ENCODE measurements at places on chromosomes 1 and 21.

DNA sequence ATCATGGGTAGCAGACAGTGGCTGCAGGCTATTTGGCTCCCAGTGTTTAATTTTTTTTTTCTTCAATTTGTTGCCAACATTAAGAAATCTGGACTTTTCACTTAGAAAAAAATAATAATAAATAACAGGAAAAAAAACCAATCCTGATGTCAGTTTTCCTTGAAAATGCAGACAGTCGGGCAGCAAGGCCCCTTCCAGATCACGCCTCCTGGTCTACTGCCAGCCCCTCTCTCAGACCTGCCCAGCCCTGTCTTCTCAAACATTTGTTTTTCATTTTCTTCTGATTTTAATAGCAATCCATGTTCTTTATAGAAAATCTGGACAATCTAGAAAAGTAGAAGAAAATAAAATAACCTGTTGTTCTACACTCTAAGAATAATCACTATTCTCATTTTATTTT lies 15.5 kb downstream of the IFNGR2 start:
- DNase-seq = no peak

- DNase-seq = peak; percentile 78
Measured at GRCh38 chr1:65001231-65001792, 35.0 kb upstream of the JAK1 start.

DNA sequence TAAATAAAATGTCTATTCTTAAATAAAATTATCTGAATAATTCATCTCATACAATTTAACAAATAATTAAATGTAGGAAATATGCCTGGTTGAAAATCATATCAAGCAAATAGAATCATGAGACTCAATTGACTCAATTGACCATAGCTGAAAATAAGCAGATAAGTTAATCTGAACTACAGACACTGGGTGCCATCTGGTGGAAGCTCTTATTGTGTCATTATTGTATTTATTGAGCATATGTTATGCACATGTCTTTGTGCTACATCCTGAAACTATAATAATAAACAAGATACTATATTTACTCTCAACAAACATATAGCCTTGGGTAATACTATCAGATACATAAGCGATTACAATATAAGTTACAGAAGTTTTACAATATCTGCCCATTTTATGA lies 41.0 kb downstream of the BRINP3 start:
- peak; percentile 61 for DNase-seq

GRCh38 chr1:94468708-94469107 lies 50.5 kb downstream of the ABCD3 start:
- peak; percentile 34 for DNase-seq

- DNase-seq = peak; percentile 96
Measured at GRCh38 chr1:92961896-92962752, 862 bp upstream of the DIPK1A start.

GRCh38 chr1:30525631-30525970 lies 197.8 kb downstream of the MATN1 start:
- peak; percentile 13 for DNase-seq

GRCh38 chr1:233315718-233316301 lies 11.7 kb upstream of the MAP3K21 start:
- no peak for DNase-seq

DNA sequence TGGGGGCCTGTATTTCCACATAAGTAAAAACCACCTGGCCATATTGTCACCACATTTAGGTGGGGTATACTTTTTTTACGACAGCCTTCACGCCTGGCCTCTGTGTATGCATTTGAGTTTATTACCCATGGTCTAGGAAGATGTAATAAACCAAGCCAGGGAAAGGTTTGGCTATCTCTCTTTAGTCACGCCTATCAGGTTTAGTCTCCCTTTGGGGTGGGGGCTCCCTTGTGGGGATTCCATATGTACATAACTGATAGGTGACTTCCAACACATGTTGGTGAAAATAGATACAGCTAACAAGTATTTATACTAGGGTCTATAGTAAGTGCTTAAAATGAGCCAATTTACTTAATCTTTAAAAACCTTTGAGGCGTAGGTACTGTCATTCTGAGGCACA lies 4.2 kb downstream of the YBX1 start:
- DNase-seq = no peak

- peak; percentile 85 for DNase-seq
Measured at GRCh38 chr1:192401825-192402224, 85.0 kb downstream of the RGS21 start.

DNA sequence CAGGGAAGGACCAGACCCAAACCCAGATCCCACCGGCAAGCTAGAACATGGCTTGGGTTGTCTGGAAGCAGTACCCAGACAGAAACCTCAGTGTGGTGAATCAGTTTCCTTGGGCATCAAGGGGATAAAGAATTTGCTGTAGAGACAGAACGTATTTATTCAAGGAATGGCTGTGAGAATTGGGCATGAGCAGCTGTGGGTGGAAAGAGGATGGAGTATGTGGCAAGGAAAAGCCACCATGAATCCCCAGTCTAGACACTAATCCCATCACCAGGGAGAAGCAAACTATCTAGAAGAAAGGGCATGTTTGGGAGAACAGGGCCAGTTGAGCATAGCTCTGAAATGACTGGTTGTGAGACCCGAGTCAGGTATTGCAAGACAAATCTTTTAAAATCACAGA lies 109.2 kb downstream of the TOMM20 start:
- DNase-seq = peak; percentile 58

DNA sequence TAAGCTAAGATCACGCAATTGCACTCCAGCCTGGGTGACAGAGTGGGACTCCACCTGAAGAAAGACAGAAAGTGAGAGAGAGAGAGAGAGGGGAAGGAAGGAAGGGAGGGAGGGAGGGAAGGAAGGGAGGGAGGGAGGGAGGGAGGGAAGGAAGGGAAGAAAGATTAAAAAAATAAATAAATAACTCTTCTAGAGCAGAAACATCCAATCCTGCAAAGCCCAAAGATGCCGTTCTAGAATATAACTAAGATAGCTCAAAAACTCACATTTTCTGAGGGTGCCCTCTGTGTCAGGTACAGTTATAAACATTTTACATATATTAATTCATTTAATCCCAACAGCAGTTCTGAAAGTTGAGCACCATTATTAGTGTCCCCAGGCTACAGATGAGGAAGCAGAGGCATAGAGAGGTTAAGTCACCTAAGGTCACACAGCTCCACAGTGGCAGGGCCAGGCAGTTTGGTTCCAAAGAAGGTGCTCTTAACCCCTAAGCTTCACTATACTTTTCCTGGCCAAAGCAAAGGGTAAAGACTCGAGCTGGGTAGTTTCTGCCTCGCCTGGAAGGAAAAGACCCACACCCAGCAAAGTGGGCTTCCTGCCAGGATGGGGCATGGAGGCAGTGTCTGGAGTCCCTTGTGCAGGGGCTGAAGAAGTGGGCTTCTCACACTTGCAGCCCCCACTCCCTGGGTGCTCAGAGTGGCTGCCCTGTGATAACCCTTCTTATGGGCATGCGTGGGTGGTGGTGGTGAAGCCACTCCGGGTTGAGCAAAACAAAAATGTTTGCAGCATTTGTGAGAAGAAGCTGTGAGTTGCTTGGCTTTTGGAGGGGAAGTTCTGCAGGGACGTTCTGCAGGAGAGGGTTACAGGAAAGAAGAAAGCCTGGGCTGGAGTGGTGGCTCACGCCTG lies 7.9 kb upstream of the PIK3CD start:
- DNase-seq = no peak

- DNase-seq = no peak
Measured at GRCh38 chr1:38997901-38998190, 6.8 kb downstream of the AKIRIN1 start.

DNA sequence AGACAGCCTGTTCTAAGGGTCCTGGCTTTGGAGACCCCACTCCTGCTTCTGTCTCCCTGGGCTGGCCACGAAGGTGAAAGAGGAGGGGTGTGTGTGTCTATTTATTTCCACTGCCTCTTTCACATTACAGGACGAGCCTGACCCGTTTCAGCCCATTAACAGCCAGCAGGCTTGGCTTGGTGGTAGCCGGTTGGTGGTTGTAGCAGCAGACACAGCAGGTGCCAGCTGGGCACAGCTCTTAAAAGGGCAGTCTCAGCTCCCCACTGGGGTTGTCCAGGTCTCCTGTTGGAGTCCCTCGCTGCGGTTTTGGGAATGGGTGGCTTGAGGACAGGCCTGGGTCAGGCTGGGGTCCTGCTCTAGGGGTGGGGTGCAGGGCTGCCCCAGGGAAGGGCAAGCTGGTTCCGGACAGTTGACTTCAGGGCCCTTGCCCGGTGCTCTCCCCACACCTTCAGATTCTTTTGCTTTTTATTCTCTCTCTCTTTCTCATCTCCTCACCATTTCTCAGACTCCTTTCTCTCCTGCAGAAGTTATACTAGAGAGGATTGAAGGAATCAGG lies 84.6 kb downstream of the ACTL8 start:
- no peak for DNase-seq

GRCh38 chr1:3590139-3590763 lies 21.1 kb downstream of the MEGF6 start:
- no peak for DNase-seq

- no peak for DNase-seq
Measured at GRCh38 chr21:15804247-15805005, 74.6 kb downstream of the USP25 start.

DNA sequence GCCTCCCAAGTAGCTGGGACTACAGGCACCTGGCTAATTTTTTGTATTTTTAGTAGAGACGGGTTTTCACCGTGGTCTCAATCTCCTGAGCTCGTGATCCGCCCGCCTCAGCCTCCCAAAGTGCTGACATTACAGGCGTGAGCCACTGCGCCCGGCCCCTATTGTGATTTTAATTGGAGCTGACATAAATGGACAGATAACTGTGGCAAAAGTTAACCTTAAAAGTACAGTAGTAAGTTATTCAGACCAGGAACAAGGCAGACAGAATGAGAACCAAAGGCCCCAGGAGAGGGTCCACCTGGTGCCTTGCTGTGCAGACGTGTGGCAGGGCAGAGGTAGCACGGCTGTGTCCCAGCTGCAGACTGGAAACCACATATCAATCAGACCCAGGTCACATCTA lies 11.0 kb downstream of the TMEM201 start:
- DNase-seq = no peak

DNA sequence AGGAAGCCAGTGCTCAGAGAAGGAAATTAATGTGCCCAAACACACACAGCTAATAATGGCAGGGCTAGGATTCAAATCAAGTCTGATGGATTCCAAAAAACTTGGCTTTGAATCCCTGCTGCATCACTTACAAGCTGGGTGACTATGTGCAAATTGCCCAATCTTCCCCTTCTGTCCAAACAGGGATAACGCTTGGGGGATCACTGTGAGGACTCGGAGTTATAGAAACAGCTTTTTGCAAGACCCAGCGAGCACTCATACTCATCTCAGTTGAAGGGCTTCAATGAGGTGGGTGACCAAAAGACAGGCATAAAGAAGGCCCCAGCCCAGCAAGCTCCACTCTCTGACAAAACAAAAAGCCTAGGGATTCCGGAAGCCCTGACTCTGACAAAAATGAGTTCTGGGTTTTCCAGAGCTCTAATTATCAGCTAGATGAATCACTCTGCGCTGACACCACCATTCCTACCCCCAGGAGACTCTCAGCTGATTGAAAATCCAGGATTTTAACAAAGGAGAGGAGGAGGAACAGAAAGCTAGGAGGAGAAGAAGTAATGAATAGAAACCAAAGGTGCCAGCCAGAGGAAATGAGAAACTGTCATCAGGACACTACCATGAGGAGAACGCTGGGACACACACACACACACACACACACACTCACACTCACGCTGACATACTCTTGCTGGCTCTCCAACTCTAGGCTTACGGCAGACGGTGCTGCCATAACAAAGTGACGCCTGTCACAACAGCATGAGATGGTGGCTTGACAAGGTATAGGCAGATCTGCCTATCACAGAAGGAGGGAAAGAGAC lies 1.6 kb upstream of the STK40 start:
- peak; percentile 90 for DNase-seq

GRCh38 chr1:44786841-44787426 lies 1.0 kb downstream of the BEST4 start:
- DNase-seq = no peak

DNA sequence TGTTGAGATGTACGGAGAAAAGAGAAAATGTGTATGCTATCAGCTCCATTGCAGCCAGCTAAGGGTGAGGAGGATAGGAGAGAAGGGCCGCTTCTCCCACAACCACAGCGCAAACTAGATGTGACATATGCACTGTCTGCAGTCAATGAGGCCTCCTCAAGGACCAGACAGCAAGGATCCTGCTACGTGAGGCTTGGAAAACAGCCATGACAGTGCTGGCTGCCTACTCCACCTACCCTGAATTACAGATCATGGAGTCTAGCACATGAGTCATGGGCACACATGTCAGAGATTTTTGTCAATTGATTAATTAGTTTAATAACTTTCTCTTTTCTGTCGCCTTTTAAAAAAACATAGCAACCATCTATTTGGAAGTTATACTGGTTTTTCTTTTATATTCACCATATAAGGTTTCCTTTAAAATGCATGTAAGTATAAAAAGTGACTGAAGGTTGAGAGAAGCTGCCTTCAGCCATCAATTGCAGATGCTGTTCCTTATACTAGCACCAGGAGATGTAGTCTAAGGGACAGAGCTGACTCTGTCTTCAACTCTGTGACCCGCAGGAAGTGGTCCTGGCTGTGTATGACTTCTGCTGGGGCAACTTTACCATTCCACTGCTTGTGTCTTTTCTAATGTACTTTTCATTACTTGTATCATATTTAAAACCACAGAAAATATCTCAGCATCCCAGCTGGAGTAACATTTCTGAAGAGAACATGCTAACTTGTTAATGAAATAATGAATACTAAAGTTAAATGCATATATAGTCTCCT lies 3.1 kb downstream of the VPS26C start:
- DNase-seq = peak; percentile 65

- no peak for DNase-seq
Measured at GRCh38 chr1:228933753-228934152, 198.5 kb downstream of the RHOU start.

- DNase-seq = no peak
Measured at GRCh38 chr1:28045777-28046176, 42.6 kb downstream of the EYA3 start.

- no peak for DNase-seq
Measured at GRCh38 chr21:28834335-28835238, 158.1 kb downstream of the LTN1 start.

DNA sequence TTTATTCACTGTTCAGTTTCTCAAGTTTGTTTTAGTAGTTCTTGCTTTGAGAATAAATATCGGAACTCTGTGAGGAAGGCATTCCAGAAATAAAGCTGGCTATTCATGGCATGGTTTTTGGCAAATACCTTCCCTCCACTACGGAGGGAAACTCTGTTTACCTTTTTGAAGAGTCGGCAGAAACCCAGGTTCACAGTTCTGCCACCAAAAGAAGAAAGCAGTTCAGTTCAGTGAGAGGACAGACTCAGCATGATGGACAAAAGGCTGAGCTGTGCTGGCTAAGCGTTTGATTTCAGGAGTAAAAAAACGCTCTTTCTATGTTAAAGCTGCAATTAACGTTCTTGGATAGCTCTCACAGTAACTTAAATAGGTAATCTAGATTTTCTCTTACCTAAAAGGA lies 42.4 kb downstream of the CNN3 start:
- DNase-seq = no peak

- DNase-seq = no peak
Measured at GRCh38 chr1:208160259-208160819, 83.8 kb downstream of the PLXNA2 start.

GRCh38 chr1:66984491-66984890 lies 59.7 kb downstream of the MIER1 start:
- DNase-seq = no peak

All from fibroblast of skin of scalp (primary cell).